ENCODE measurements at places on chromosomes 1 and 21.

GRCh38 chr1:162678439-162678838 is 46.2 kb downstream of the DDR2 start:
- DNase-seq, result no peak

- no peak for DNase-seq
Observed at GRCh38 chr1:113617438-113618141, 141.7 kb downstream of the PHTF1 start.

DNA sequence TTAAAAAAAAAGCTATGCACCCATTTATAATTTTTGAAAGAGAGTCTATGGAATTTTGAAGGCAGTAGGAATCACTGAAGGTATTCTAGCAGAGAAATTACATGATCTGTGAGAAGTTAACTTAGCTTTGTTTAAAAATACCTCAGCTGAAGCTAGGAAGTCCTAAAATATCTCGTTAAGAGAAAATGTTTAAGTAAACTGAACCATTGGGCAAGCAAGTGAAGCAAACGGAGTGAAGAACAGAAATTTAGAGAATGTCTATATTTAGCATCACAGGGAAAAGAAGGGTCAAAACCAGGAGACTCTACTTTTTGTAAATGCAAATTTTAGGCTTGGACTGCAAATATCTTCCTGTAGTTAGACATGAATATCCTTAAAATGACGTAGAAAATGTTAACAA is 230.8 kb downstream of the HMCN1 start:
- no peak for DNase-seq

- DNase-seq, result no peak
Observed at GRCh38 chr21:18542081-18542480, 138.5 kb upstream of the TMPRSS15 start.

DNA sequence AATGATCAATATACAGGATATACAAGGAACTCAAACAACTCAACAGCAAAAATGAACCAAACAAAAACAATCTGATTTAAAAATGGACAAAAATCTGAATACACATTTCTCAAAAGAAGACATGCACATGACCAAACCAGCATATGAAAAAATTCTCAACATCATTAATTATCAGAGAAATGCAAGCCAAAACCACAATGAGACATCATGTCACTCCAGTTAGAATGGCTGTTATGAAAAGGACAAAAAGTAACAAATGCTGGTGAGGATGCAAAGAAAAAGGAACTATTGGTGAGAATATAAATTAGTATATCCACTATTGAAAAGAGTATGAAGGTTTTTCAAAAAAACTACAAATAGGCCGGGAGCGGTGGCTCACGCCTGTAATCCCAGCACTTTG is 42.0 kb downstream of the FCRL3 start:
- DNase-seq, result no peak

GRCh38 chr1:173429471-173430402 is 47.4 kb upstream of the PRDX6 start:
- DNase-seq, result no peak

DNA sequence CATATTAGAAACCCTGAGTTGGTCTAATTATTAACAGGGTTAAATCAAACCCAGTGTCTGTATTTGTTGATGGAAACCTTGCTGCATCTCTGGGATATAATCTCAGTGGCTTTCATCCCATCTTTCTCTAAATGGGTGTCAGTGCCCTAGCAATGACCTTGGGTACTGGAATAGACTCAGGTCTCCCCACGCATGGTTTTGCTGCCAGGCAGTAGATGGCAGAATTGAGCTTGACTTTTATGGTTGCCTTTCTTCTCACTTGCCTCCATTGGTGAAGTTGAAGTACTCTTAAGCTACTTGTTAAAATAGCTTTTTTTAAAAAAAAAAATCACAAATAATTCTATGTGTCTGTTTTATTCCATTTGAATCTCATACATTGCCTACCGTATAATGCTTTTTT is 81.8 kb upstream of the HMCN1 start:
- no peak for DNase-seq

- DNase-seq, result no peak
Observed at GRCh38 chr21:14321042-14321441, 61.9 kb downstream of the HSPA13 start.

DNA sequence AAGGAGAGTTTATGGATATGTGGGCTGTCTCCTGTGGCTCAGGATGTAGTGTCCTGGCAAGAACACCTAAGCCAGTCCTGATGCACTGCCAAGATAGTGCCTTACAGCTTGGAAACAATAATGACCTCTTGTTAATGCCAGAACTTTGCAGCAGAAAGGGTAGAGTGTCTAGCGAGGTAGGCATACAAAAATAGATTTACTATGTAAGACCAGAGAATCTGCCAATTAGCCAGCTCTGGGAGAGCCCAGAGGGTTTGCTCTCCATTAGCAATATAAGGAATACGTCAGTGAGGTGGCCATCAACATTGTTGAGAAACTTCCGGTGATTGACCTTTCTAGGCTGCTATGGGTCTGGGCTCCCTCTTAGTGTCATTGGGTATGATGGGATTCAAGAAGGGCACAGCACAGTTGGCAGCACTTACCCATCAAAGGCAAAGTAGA is 178.5 kb upstream of the GALNT2 start:
- no peak for DNase-seq

GRCh38 chr1:205318231-205318991 is 3.1 kb downstream of the NUAK2 start:
- DNase-seq, result no peak

DNA sequence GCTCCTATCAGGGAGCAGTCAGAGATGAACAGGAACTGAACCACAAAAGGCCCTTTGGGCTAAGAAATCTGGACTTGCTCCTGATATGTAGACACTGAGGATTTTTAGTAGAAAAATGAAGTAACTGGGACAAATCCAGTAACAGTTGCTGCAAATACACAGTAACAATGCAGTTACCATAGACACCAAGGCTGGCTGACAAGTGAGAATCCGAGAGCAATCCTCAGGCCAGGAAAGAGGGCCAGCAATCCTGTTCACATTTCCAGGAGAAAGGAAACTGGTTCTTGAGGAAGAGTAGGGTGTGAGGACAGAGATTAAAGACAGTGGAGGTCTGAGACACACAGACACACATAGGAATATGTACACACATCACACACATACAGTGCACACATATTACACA is 9.3 kb upstream of the LORICRIN start:
- DNase-seq, result no peak

DNA sequence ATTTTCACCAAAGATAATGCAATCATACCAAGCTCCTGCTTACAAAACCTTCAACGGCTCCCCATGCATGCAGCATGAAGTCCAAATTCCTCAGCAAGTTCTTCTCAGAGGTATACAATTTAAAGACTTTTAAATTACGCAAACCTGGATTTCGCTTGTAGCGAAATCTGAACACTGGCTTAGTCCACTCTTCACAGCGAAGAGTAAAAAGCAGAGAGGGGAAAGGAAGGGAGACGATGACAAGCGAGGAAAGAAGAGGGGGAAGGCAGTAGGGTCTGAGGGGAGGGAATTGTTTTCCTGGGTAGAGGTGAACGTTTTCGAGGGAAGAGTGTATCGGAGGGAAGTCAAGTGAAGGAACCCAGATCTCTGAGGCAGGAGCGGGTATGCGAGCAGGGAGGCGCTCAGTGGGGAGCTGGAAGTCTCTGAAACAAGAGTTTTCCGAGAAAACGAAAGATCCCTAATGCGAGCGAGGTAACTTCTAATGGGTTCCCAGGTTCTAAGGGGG is 790 bp downstream of the TESK2 start:
- no peak for DNase-seq

GRCh38 chr1:204592246-204592948 is 76.2 kb downstream of the MDM4 start:
- no peak for DNase-seq

- no peak for DNase-seq
Observed at GRCh38 chr1:25615172-25615541, 1.4 kb upstream of the MAN1C1 start.

DNA sequence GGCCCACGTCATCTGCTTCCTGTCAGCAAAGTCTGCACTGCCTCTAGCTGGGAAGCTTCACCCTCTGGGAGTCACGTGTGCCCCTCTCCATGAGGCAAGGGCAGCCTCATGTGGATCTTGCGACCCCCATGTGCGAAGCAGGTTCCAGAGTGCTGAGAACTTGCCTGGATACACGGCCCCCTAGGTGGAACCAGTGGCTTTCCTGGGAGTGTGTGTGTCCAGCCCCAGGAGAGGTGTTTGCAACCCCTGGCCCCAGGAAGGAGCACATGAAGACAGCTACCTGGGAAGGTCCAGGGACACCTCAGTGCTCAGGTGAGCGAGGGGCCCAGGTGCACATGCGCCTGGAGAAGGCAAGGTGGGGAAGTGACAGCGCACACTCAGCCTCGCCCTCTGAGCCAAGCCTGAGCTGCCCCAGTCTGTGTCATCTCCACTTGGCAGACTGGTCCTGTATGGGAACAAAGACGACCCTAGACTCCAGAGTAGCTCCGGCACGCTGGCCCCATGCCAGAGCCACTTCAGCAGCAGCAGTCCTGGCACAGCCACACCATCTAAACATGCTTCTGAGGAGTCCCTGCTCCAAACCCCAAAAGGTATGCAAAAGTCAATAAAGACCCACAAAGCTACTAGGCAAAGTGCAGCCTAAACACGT is 8.9 kb downstream of the LSS start:
- DNase-seq, result no peak

GRCh38 chr1:27505420-27505680 is 15.4 kb upstream of the WASF2 start:
- DNase-seq, result no peak

- no peak for DNase-seq
Observed at GRCh38 chr1:156749419-156750118, 1.9 kb downstream of the HDGF start.

DNA sequence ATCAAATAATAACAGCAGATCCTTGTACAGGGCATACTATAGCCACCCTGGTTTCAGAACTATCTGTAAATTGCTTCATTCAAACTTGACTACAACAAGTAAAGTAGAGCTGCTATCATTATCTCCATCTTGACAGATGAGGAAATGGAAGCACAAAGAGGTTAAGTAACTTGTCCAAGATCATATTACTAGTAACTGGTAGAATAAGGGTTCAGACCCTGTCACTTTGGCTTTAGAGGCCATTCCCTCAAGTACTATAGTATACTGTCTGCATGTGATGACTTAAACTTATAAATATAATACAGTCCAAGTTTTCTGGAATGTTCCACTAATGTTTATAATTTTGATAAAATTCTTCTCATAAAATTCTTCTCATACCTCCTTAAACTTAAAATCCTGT is 24.8 kb downstream of the PGM1 start:
- DNase-seq, result no peak

GRCh38 chr21:41633627-41634026 is 125.7 kb upstream of the TMPRSS2 start:
- no peak for DNase-seq

DNA sequence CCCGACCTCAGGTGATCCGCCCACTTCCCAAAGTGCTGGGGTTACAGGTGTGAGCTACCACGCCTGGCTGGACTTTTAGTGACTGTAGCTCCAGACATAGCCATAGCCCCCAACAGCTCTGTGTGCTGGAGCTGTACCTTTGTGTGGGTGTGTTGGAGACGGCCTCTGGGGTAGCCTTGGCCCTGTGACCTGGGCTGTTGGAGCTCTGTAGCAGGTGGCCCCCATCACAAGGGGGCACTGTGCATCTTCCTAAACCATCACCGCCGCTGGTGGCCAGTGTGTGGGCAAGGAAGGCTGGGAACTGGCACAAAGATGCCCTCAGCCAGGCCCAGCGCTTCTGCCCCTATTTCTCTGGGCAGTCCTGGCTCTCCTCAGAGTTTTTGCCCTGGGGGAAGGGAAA is 38.4 kb upstream of the FOXO6 start:
- DNase-seq, result no peak

GRCh38 chr1:114152508-114153260 is 985 bp downstream of the SYT6 start:
- no peak for DNase-seq

DNA sequence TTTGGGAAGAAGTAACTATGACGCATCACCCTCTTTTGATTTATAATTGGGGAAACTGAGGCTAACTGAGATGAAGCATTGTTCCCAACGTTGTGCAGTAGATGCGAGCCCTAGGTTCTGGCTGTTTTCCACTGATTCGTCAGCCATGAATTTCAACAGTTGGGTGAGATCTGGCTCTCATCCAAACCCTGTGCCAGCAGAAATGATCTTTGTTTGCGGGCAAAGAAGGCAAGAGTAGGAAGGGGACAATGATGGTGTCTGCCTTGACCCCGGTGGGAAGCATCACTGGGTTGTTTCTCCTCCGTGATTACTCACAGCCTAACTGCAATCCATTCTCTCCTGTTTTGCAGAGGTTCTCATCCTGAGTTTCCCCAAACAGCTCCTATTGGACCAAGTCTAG is 142.3 kb downstream of the MIS18A start:
- DNase-seq, result no peak

GRCh38 chr1:235513495-235514366 is 9.5 kb upstream of the B3GALNT2 start:
- no peak for DNase-seq

GRCh38 chr1:145757420-145757819 is 38.1 kb downstream of the CD160 start:
- no peak for DNase-seq

- DNase-seq, result no peak
Observed at GRCh38 chr1:75542818-75543570, 67.9 kb downstream of the SLC44A5 start.

DNA sequence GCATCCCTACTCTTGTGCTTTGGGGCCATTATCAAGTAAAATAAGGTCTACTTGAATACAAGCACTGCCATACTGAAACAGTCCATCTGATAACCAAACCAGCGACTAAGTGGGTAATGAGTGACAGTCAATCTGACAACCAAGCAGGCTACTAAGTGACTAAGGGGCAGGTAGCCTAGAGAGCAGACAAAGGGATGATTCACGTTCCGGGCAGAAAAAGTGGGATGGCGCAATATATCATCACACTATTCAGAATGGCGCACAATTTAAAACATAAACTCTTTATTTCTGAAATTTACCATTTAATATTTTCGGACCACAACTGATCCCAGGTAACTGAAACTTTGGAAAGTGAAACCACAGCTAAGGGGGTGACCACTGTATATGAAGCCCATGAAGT is 17.7 kb downstream of the NGF start:
- DNase-seq, result no peak

Measured in stimulated activated CD8-positive, alpha-beta memory T cell treated with anti-CD3 and anti-CD28 coated beads, Interleukin-15, amount 100 ng/mL, for 24 hours (primary cell).